ENCODE measurements at places on chromosomes 7 and 10. TPM values are rescaled to one million over a fixed set of nuclear protein-coding genes. Genes with fewer than 3 reads are reported as not detected.

DNA sequence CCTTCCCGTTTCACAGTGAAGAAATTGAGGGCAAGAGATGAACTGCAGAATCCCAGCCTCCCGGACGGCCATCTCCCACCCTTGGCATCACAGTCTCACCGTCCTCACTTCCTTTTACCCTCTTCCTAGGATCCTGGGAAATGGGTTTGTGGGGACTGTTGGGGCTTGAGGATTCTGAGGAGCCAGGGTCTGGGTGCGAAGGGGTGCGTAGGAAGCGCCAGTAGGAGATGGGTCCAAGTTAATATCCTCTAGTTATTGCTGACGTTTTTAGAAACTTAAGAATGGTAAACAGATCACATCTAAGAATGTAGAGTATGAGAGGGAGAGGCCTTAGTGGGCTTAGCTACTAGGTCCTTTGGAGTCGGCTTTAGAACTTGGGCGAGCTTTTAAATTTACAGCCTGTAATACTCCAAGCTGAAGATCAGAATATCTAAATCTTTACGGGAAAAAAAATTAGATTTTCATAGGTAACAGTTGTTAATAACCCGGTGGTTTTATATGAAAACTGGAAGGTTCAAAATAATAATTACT lies 696 bp downstream of the MALSU1 start:
- peaks cover 14% of the 10 kb centered on the region for H3K4me1 ChIP-seq
- H3K36me3 ChIP-seq = no peaks in the 10 kb centered on the region
- H3K4me3 ChIP-seq = peak overlapping the region; percentile 96

DNA sequence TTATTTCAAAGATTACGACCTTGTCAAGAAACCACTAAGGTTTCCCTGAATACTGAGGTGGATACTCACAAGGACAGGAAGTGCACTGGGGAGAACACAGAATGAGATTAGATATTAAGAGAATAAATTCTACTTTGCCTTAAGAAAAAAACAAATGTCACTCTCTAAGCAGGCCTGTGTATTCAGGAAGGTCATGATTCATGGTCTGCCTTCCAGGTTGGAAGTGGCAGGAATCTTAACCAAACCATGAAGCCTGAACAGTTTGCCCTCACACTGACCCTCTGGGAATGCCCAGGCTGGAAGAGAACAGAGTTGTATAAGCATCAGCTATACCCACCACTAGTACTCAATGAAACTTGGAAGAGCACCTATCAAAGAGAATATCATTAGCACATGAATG lies 227.6 kb downstream of the DGKI start:
- DNase-seq = no peak
- H3K36me3 ChIP-seq = no peaks in the 10 kb centered on the region
- no peak overlapping the region for H3K4me3 ChIP-seq
- no peaks in the 10 kb centered on the region for H3K27me3 ChIP-seq
- no peak overlapping the region for H3K27ac ChIP-seq

DNA sequence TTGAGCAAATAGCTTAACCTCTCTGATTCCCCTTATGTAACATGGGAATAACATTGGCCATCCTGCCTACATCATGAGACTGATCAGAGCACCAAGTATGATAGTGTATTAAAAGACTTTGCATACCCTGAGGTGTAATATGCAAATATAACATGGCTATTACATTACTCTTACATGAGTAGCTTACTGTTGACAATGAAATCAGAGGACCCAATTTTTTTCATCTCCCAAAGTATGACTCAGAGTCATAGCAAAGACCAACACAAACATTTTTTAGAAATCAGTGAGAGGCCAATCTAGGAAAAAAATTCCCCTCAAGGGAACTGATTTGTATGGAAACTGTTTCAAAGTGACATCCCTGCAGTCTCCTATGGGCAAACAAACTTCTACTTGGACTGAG lies 47.0 kb upstream of the TMEM140 start:
- DNase-seq = no peak
- H3K27me3 ChIP-seq = no peaks in the 10 kb centered on the region
- H3K36me3 ChIP-seq = no peaks in the 10 kb centered on the region

The TDRD1 gene
- 0.15 TPM for polyA plus RNA-seq

The PTPN20 gene
- polyA plus RNA-seq = 0.57 TPM

The ZWINT gene
- polyA plus RNA-seq = 8.1 TPM

DNA sequence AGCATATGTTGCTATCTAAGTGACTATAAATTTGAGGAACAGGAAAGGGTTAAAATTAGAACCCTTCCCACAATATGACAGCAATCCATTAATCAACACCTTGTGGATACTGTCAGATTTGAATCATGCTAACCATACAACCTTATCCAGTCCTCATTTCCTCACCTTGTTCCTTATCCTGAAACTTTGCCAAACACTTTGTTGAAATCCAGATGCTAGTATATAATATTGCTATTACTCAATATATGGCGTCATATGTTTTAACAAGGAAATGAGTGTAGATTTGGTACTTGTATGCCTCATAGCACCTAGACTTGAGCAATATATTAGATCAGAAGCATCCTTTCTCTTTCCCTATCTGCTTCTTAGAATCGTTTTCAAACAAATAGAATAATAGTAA lies 66.3 kb upstream of the SLC25A13 start:
- H3K4me1 ChIP-seq = no peaks in the 10 kb centered on the region
- H3K4me3 ChIP-seq = no peak overlapping the region
- H3K27ac ChIP-seq = no peak overlapping the region
- no peaks in the 10 kb centered on the region for H3K36me3 ChIP-seq
- DNase-seq = no peak

DNA sequence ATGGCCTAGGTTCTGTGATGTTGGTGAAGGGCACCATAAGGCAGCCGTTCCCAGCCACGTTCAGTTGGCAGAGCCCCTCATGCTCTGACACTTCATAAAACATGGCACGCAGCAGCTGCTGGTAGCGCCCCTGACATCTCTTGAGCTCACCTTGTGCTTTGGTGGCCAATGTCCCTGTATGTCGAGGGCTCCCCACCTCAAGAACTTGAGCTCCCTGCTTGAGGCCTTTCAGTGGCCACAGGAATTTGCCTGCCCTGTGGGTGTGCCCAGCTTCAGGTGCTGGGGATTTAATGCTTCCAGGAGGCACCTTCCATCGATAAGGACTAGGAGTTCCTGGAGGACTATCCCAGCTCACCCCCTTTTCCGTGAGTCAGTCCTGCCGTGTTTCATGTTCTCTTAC lies 9.5 kb upstream of the ZNF32 start:
- no peaks in the 10 kb centered on the region for H3K4me1 ChIP-seq
- no peak for DNase-seq
- H3K36me3 ChIP-seq = no peaks in the 10 kb centered on the region
- no peak overlapping the region for H3K27ac ChIP-seq
- H3K27me3 ChIP-seq = no peaks in the 10 kb centered on the region

DNA sequence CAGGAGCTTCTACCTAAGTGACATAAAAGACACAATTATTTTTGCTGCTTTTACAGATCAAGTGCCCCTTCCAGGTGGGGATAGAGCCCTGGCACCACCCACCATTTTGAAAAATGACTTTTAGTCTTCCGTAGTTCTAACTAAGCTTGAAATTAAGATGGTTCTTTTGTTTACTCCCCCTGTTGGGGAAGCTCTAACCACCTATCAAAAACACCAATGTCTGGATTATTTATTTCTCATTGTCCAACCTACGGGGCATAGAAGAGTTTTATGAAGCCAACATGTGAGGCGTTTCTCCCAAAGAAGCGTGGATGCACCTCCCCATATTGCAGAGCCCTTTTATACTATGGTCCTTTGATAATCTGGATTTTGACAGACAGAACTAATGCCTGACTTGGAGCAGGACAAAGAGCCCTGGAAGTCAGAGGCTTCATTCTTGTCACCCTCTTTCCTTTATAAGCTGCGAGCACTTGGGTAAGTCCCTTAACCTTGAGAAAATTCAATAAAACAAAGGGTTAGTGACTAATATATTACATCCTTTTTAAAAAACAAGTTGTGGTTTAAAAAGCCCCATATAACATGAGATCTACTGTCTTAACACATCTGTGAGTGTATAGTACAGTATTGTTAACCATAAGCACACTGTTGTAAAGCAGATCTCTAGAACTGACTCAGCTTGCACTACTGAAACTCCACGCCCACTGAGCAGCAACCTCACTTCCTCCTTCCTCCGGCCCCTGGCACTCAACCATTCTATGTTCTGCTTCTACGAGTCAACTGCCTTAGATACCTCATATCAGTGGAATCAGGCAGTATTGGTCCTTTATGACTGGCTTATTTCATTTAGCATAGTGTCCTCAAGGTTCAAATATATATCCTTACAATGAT lies 67.5 kb downstream of the ATXN7L1 start:
- peak overlapping the region; percentile 25 for H3K4me3 ChIP-seq
- H3K4me1 ChIP-seq = peaks cover 33% of the 10 kb centered on the region
- DNase-seq = peak; percentile 33
- no peaks in the 10 kb centered on the region for H3K27me3 ChIP-seq
- peak overlapping the region; percentile 15 for H3K27ac ChIP-seq
- H3K36me3 ChIP-seq = no peaks in the 10 kb centered on the region

- no peak overlapping the region for H3K27ac ChIP-seq
- no peaks in the 10 kb centered on the region for H3K36me3 ChIP-seq
- H3K27me3 ChIP-seq = no peaks in the 10 kb centered on the region
- H3K4me1 ChIP-seq = no peaks in the 10 kb centered on the region
Measured at GRCh38 chr10:49177391-49178355, 10.5 kb downstream of the TMEM273 start.

- no peak overlapping the region for H3K27ac ChIP-seq
- no peak for DNase-seq
- no peaks in the 10 kb centered on the region for H3K27me3 ChIP-seq
- H3K36me3 ChIP-seq = no peaks in the 10 kb centered on the region
- no peak overlapping the region for H3K4me3 ChIP-seq
- no peaks in the 10 kb centered on the region for H3K4me1 ChIP-seq
Measured at GRCh38 chr10:124343351-124344265, 75.1 kb downstream of the OAT start.

DNA sequence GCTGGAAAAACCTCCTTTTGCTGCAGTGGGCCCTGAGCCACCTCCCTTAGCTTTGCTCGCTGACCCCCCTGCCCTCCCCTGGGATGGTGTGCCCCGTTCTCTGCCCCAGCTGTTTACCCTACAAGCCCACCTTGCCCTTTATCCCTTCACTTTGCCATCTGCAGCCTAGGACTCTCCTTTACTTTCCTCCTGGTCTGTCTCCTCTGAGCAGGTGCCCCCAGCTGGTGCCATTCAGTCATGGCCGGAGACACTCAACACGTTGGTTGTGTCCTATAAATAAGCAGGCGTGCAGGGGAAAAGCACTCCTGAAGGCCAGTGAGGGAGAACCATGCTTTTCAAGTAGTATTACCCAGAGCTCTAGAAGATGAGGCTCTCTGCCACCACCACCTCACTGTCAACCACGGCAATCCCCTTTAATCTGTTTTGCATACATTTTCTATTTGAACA lies 6.1 kb downstream of the RASSF4 start:
- H3K4me1 ChIP-seq = peaks cover 13% of the 10 kb centered on the region
- H3K27me3 ChIP-seq = no peaks in the 10 kb centered on the region
- no peak for DNase-seq
- no peaks in the 10 kb centered on the region for H3K36me3 ChIP-seq

- no peak for DNase-seq
- H3K4me3 ChIP-seq = no peak overlapping the region
- H3K27me3 ChIP-seq = no peaks in the 10 kb centered on the region
- H3K27ac ChIP-seq = no peak overlapping the region
- H3K36me3 ChIP-seq = no peaks in the 10 kb centered on the region
Measured at GRCh38 chr7:29044554-29044953, 86.4 kb upstream of the TRIL start.

DNA sequence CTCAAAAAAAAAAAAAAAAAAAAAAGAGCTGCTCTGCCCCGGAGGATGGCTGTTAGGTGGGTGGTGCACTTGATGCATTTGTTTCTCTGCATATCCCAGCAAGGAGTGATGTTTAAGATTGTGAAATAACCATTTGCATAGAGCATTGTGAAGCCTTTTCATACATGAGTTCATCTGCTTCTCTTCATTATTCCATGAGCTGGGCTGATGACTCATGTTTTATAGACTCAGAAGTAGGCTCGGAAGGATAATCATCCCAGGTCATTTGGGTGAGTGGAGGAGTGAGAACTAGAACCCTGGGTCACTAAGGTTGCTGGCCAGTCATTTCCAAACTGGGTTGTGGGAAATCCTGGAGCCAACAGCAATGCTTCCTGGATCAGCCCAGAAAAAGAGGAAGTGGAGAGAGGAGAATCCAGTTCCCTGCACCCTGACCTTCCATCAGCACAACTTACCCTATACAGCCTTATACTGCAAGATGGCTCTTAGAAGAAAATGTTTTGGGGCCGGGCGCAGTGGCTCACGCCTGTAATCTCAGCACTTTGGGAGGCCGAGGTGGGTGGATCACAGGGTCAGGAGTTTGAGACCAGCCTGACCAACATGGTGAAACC lies 45.3 kb downstream of the TACC2 start:
- H3K27me3 ChIP-seq = no peaks in the 10 kb centered on the region
- H3K4me1 ChIP-seq = no peaks in the 10 kb centered on the region
- H3K27ac ChIP-seq = no peak overlapping the region
- no peaks in the 10 kb centered on the region for H3K36me3 ChIP-seq

The VIPR2 gene
- not detected for polyA plus RNA-seq

GRCh38 chr10:100909501-100910263 lies 3.1 kb upstream of the SLF2 start:
- no peak overlapping the region for H3K4me3 ChIP-seq
- peaks cover 12% of the 10 kb centered on the region for H3K4me1 ChIP-seq
- H3K27me3 ChIP-seq = no peaks in the 10 kb centered on the region
- DNase-seq = no peak

GRCh38 chr7:28509251-28510025 lies 97.1 kb downstream of the CREB5 start:
- no peaks in the 10 kb centered on the region for H3K4me1 ChIP-seq
- H3K4me3 ChIP-seq = no peak overlapping the region
- H3K27ac ChIP-seq = no peak overlapping the region
- no peak for DNase-seq
- H3K27me3 ChIP-seq = no peaks in the 10 kb centered on the region

The XRCC2 gene
- 0.41 TPM for polyA plus RNA-seq
